ENCODE measurements at places on chromosomes 3 and 15.

DNA sequence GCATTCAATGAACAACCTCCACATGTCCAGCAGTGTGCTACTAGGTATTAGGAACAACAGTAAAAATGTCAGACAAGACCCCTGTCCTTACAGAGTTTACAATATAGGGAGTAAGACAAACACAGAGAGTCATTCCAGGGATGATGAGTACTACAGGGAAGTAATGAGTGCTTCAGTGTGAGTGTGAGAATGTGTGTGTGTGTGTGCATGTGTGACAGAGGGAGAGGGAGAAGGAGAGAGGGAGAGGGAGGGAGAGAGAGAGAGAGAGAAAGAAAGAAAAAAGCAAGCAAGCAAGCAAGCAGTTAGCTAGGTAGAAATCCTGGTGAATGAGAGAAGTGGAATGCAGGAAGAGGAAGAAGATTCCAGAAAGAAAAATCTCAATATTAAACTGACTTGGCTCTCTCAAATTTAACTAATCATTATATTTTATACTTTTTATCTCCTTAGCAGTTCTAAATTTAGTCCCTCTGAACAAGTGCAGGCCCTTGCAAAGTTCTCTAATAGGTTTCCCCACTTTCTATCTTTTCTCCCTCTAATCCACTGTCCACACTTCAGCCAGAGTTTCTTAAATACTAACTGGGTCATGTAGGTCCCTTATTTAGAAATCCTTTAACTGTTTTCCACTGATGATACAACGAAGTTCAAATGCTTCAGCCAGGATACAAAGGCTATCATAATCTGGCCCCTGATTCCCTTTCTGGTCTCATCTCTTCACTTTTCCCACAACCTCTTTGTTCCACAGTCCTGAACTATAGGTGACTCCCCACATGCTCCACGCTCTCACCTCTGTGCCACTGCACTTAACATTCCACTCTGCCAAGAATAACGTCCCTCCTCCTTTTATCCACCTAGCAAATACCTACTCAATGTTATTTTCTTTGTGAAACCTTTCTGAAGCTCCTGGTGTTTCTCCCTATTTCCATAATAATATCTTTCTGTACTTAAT lies 10.3 kb downstream of the DCBLD2 start:
- DNase-seq, result no peak

- DNase-seq, result no peak
Observed at GRCh38 chr3:10527295-10528001, 22.1 kb upstream of the ATP2B2 start.

DNA sequence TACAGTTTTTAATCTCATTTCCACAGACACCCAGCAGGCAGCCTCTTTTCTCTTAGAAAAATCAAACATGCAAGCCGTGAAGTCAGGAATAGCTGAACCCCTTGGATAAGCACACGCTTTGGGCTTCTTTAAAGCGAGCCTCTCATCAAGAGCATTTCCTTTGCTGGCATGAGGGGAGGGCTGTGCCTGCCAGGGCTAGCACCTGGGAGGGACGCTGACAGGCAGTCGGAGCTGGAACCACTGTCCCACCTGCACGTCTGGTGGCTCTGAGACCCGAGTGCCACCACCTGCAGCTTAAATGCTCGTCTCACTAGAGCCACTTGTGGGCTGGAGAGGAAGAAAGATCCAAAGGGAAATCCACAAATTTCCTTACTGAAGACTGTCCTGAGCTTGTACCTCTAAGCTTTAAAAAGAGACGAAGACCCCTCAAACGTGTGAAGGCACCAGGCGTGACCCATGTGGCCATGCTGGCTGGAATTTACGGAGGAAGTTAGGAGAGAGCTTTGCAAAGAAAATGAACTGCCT lies 9.4 kb downstream of the MAP6D1 start:
- DNase-seq, result no peak

- DNase-seq, result no peak
Observed at GRCh38 chr3:157125101-157125500, 34.8 kb downstream of the CCNL1 start.

- no peak for DNase-seq
Observed at GRCh38 chr3:20776692-20777091, 590.7 kb upstream of the SGO1 start.
